ENCODE measurements at places on chromosomes 3 and 15. TPM values are rescaled to one million over a fixed set of nuclear protein-coding genes. Genes with fewer than 3 reads are reported as not detected.

Gene TP63
- 0.07 TPM for total RNA-seq

Gene HOMER2
- total RNA-seq = 5.4 TPM

DNA sequence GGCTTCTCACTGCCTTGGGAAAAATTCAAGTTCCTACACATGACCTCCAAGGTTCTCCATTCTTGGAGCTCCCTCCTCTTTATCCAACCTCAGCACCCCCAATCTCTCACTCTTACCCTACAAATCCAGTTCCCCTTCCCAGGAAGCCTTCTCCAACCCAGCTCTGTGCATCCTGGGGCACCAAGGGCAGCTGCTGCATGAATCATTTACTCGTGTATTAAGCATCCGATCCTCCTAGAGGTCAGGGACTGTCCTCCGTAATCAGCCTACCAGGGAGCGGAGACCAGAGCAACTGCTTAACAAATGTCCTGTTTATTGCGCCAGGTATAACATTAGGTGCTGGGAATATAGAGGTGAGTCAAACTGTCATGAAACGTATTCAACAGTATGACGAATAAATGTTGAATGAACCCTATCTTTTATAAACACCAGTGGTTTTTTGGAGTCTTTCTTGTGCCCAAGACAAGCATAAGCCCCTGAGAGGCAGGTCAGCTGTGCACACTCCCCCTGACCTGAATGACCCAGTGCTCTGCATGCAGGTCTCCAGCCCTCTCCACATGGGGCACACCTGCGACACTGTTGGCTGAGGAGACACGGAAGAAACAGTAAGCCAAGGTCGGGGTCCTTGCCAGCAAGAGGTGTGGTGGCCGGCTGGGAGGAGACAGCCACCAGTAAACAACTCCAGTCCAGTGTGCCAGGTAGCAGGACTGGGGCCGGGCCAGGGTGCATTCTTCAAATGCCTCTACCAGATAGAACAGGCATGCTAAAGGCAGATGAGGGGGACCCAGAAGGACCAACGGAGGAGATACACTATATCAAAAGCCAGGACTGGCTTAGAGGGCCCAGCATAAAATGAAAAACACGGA lies 27.6 kb downstream of the ANP32A start:
- no peak for DNase-seq

DNA sequence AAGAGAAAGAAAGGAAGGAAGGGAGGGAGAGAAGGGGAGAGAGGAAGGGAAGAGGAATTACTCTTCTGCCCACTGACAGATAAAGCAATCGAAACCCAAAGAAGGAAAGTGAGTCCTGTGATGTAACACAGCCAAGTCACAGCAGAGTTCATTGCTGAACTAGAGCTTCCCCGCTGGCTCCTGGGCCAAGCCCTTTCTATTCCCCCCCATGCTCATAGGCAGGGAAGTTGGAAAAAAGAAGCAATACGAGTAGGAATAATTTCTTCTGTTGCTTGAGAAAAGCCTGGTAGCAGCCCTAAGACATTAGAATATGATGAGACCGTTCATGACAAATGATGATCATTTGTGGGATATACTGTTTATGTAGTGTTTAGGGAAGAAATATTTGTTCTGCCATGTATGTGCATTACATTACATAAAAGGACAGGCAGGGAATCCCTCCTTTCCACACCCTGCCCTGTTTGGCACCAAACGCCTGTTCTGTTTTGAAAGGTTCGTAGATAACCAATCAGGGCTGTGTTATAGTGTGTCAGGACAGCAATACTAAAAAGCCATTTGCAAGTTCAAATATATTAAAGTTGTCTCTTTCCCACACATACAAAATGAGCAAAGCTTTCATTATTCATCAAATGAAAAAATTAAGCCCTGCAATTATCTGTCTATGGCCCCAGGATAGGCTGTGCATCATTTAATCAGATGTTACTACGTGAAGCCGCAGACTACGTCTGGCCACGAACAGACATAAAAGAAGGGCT lies 111.0 kb upstream of the TRPM1 start:
- no peak for DNase-seq

GRCh38 chr3:139718415-139718814 lies 40.6 kb upstream of the NMNAT3 start:
- DNase-seq = no peak

- no peak for DNase-seq
These were observed 40.8 kb upstream of the MED12L start for GRCh38 chr3:151044706-151045105.
